ENCODE measurements at places on chromosomes 2 and 18. TPM values are rescaled to one million over a fixed set of nuclear protein-coding genes. Genes with fewer than 3 reads are reported as not detected.

The NT5C1B gene
- total RNA-seq, result 4.3 TPM

The GTF2A1L gene
- total RNA-seq, result 99.9 TPM

The RALB gene
- total RNA-seq, result 44.5 TPM

The SLC19A3 gene
- total RNA-seq, result 6.7 TPM

The EHD3 gene
- 18.1 TPM for total RNA-seq

The CTAGE1 gene
- 8.9 TPM for total RNA-seq

The CD302 gene
- 19.7 TPM for total RNA-seq

The PIEZO2 gene
- 37.3 TPM for total RNA-seq

The SERPINB3 gene
- total RNA-seq, result 0.96 TPM

The CNTNAP5 gene
- total RNA-seq, result 2.6 TPM

The SERPINE2 gene
- total RNA-seq, result 266 TPM

GRCh38 chr2:96528006-96528699 lies 8.4 kb upstream of the ARID5A start:
- DNase-seq, result peak; percentile 72

- DNase-seq, result no peak
Observed at GRCh38 chr18:63394954-63395353, 27.3 kb downstream of the VPS4B start.

DNA sequence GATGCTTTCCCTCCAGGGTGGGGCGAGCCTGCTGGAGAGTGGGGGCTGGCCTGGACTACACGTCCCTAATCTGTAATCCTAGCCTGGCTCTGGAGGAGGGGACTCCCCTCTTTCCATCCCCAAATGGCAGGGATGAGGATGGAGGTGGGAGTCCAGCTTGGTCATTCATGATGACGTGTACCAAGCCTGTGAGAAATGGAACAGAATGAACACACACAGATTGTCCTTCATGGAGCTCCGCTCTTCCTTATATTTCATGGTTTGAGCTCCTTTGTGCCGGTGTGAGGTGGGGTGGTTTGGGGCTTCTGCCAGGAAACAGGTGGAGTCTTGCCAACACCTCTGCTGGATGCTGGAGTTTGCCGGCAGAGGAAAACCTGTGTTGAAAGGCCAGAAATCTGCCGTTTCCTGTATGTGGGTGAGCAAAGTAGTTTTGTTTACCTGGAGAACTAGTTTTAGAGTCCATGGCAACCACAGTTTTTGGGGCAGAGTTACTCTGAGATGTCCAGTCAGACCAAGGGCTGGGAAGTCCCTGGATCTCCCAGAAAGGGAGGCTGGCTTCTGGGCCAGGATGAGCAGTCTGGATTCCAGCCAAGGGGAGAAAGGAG lies 417.6 kb upstream of the MEX3C start:
- no peak for DNase-seq

- no peak for DNase-seq
Observed at GRCh38 chr18:77210249-77210648, 39.4 kb upstream of the GALR1 start.

- DNase-seq, result no peak
Observed at GRCh38 chr18:51617572-51618260, 420.2 kb upstream of the MEX3C start.

GRCh38 chr18:61662726-61663125 lies 230.1 kb downstream of the RNF152 start:
- DNase-seq, result no peak

GRCh38 chr18:8890957-8891464 lies 185.7 kb downstream of the MTCL1 start:
- DNase-seq, result peak; percentile 53

DNA sequence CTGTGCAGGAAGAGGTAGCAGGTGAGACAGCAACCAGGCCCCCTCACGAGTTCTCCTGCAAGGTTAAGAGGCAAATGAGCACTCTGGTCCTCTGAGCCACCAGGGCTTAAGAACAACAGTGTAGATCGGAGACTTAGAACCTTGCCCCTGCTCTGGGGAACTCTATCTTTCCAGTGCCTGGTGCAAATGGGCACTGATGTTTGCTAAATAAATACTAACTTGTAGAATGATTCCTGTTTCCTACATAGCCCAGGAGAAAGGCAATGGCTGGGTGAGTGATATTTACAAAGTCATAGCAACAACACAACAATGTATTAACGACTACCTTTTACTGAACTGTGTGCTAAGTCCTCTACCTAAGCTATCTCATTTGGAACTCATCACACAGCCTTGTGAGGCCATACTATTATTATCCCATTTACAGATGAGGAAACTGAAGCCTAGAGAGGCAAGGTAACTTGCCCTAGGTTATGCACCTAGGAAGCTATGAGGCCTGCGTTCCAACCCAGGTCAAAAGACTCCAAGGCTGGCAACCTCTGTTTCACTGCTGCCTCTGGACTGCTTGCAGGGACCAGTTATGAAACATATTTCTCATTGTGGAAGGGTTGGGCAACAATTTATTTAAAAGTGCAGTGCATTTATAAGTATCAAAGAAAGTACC lies 4.3 kb downstream of the ATP8B1 start:
- no peak for DNase-seq

DNA sequence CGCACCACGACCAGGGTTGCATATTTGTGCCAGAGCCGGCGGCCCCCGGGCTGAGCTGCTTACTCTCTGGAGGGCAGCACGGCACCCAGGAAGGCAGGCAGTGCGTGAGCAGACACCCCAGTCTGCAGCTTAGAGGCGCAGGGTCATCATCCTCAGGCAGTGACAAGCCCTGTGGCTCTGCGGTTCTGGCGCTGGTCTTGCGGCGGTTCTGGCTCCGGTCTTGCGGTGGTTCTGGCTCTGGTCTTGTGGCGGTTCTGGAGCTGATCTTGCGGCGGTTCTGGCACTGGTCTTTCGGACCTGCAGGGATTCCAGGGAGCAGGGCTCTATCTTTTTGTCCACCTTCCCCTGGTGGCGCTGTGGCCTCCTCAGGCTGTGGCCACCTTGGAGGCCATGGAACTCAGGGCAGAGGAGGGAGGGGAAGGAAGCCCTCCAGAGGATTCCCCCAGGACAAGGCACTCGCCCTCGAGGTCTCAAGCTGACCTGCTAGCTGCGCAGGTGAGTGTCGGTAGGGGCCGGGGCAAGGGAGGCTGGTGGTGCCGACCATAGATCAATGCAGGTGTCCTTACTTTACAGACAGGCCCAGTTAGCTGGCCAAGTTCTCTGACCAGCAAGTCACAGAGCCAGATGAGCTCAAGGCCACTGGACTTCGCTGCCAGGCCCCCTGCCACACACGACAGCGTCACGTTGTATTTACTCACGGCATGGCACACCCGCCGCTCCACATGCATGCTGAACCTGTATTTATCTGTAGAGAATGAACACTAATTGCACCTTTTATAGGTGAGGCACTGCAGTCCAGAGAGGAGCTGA lies 14.9 kb downstream of the ESPNL start:
- no peak for DNase-seq

- DNase-seq, result peak; percentile 93
Observed at GRCh38 chr2:234335661-234336228, 161.1 kb downstream of the ARL4C start.

GRCh38 chr2:142142595-142142994 lies 11.8 kb upstream of the LRP1B start:
- peak; percentile 10 for DNase-seq

DNA sequence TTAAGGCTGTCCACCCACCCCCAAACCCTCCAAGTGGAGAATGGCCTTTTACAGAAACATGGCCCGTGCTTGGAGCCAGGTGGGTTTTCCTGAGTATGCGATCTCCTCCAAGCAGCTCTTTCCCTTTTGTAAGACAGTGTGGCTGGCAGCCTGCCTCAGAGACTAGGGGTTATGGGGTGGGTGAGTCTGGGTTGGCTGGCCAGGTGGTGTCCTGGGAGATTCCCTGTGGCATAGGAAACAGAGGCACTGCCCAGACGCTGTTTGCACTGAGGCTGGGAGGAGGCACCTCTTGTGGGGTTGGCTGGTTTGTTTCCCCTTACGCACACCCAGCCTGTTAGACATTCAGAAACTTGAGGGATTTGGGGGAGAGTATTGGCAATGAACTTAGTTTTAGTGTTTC lies 82.3 kb upstream of the MCFD2 start:
- DNase-seq, result no peak

DNA sequence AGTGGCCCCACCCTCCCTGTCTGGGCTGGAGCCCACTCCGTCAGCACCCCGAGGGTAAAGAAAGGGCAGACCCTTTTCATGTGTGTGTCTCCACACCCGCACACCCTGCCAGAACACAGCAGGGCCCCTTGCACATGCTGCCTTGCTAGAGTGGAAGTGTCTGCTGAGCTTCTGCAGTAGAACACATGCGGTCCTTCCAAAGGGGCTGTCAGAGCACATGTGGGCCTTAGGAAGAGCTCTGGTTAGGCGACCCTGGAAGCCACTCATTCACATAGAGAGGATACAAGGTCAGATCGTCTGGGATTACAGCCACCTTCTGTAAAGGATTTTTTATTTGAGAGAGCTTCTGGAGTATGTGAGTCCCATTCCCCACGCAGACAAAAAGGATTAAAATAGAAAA lies 613.2 kb upstream of the RAB6C start:
- DNase-seq, result no peak

GRCh38 chr2:30280596-30281434 lies 49.5 kb downstream of the LBH start:
- no peak for DNase-seq

DNA sequence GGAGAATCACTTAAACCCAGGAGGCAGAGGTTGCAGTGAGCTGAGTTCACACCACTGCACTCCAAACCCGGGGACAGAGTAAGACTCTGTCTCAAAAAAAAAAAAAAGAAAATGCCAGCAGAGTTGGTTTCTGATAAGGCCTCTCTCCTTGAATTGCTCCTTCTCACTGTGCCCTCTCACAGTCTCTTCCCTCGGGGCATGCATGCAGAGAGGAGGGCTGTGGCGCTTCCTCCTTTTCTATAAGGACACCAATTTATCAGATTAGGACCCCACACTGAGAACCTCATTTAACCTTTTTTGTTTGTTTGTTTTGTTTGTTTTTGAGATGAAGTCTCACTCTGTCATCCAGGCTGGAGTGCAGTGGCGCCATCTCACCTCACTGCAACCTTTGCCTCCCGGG lies 110.5 kb downstream of the ZFP36L2 start:
- DNase-seq, result no peak

GRCh38 chr18:76875390-76876325 lies 53.3 kb downstream of the ZNF236 start:
- peak; percentile 21 for DNase-seq

Data from umbilical cord (tissue), 2 donors.